ENCODE measurements at places on chromosomes 1 and 21.

DNA sequence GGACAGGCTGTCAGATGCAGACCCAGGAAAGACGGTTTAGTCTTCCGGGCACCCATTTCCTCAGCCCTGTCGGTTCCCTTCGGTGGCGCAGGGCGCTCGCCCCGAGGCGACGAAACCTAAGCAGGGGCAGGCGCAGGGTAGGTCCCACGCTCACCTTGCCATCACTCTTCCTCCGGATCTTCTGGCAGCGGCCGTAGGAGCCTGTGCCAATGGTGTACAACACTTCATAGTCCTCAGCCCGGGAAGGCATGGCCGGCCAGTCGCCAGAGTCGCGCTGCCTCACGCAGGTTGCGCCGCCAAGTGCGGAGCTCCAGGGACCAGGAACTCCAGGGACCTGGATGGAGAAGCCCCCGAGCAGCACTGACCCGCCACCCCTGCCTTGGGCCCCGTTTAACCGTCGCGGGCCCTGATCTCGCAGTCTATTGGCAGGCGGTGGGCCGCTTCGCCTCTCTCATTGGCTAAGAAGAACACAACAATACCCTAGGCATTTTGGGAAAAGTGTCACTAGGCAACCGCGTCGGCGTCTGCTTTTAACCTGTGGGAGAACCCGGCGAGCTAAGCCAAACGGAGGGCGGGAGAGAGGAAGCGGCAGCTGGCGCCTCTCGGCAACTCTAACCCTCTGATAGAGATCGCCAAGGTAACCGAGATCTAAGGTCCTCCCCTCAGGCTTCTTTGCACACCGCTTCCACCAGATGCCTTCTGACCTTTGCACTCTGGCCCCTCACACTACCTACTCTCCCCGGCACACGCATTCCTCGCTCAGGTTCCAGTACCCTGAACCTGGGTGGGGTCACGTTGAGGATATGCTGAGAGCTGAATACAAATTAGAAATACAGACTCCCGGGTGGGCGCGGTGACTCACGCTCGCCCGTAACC, at the start of gene NEK2:
TSS of gene NEK2 (minus strand) at position 392 of the 876 bp plus-strand sequence. CDS start at position 250, 142 bp downstream.
- DNase-seq = peak; percentile 96

GRCh38 chr1:169106921-169107602, 572 bp downstream of the ATP1B1 start:
- peak; percentile 82 for DNase-seq

GRCh38 chr1:53137729-53138128, 4.7 kb downstream of the SLC1A7 start:
- DNase-seq = no peak

DNA sequence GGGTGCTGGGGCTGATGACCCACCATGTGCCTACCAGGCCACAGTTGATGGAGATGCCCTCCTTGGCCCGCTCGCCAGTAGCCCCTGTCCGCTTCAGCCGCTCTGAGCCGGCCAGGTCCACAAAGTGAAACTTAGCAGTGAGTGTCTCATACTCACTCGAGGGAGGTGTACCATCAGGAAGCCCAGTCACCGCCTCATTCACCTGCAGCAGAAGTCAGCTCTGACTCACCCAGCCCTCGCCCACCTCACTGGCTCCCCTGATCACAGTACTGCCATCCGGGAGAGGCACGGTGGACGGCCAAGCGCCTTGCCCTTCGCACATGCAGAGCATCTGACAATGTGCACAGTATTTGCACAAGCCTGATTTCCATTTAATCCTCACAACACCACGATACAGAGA, 18.8 kb downstream of the KIF21B start:
- no peak for DNase-seq

Data from osteoblast (primary cell).